ENCODE measurements at places on chromosomes 7 and 10.

DNA sequence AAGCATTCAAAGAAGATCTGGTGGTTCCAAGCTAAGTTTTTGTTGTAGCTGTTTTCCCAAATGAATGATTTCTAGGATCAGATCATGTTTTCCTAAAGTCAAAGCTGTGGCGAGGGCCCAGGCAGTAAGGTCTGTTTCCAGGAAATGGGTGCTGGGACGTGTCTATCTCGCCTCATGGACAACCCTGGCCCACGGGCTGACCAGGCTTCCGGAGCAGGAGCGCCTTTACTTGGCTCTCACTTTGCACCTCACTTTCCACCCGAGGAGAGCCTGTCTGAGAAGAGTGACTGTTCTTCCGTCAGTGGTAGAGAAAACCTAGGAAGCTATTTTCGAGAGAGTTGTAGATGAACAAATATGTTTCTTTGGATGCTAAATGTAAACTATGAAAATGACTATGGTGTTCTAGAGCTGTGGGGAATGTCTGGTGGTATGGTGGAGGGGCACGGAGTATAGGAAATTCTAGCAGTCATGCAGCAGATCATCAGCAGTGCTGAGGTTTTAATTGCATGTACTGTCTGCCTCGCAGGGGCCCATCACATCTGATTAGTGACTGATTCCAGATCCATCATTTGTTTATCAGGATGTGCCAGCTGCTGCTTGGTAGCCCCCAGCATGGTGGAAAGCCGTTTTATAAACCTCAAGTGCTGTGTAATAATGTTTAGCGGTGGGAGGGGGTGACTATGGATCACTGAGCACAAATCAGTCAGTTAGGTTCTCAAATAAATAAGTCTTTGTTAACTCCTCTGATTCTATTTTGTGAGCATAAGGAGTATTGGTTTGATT is 66.6 kb downstream of the VWC2 start:
- DNase-seq, result no peak

DNA sequence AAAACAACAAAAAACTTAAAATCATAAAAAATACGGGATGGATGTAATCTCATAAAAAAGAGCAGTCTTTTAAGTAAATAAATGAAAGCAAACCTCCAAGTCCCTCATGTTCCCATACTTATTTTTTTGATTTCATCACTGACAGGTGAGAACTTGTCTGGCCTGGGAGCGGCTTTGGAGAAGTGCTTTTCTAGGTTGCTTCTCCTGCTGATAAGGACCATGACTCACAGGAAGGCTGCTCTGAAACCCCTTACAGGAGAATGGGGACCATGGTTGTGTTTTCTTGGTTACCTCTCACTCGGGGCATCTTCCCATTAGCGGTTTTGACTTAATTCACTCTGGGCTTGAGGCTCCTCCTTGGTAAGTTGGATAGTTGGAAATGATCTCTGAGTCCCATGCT is 237.4 kb downstream of the CAMK1D start:
- no peak for DNase-seq

GRCh38 chr10:76091926-76092325 is 660.5 kb downstream of the LRMDA start:
- DNase-seq, result no peak

GRCh38 chr7:151775547-151776443 is 101.1 kb downstream of the PRKAG2 start:
- no peak for DNase-seq

DNA sequence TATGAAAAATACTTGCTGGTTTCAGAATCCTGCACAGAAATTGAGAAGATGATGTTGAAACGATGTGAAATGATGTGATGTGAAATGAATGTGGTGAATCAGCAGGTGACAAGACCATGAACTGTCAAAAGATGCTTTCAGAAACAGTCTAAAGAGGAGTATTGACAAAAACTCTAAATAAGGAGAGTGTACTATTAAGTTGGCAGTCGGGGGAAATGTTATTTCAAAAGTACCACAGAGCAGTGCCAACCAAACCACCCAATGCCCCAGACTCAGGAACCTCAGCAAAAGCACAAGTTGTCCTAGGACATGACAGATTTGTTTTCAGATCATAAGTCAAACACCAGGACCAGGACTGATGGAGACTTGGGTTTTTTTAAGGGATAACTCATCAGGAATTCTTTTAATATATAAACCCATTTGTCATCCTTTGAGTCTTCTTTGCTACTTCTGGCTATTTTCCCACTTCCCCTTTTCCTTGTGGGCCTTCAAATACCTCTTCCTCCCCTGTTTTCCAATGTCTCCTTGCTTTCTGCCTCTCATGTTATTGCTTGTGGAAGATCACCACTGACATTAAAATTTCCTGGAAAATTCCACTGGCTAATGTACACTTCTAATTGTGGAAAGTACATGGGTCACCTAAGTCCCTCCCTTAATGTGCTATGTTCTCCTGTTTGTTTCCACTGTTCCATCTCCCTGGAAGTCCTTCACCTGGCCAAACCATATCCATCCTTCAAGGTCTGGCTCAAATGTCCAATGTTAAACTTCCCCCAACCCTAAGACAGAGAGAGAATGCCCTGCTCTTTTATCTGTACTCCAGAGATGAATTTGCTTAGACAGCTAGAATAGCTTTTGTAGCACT is 10.2 kb upstream of the PPP1R3C start:
- DNase-seq, result no peak

- no peak for DNase-seq
Observed at GRCh38 chr7:123647106-123647730, 8.4 kb upstream of the LMOD2 start.

- no peak for DNase-seq
Observed at GRCh38 chr10:94983555-94983954, 45.1 kb downstream of the CYP2C9 start.

GRCh38 chr7:20407585-20408466 is 77.1 kb downstream of the ITGB8 start:
- no peak for DNase-seq

DNA sequence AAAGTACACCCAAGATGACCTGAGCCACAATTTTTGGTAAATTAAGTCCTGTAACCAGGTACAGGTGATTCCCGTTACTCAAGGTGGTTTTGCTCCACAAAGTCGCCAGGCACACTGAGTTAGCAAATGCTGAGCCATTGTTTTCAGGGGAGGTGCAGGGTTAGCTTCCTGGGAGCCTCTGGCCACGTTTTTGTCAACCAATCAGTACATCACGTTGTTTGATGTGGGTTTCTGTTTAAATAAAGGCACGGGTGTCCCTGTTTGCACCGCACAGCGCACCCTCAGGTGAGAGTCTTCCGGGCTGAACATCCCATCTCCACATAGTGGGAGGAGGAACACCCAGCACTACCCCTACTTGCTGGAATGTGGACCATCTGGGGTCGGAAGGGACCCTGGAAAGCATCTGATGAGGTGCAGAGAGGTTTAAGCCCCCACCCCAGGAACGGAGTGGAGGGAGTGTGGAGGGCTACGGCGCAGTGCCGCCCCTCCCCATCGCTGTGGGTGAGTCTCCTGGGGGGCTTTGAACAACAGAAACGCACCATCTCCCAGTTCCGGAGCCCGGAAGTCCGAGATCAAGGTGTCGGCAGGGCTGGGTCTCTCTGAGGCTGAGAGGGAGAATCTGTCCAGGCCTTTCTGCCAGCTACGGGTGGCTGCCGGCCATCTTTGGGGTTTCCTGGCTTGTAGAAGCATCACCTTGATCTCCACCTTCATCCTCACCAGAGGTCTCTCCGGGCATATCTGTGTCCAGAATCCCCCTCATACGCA is 42.5 kb downstream of the PRKAG2 start:
- no peak for DNase-seq

- no peak for DNase-seq
Observed at GRCh38 chr7:915291-916218, 38.9 kb downstream of the ADAP1 start.

- DNase-seq, result no peak
Observed at GRCh38 chr7:106954840-106955239, 89.7 kb upstream of the PRKAR2B start.

DNA sequence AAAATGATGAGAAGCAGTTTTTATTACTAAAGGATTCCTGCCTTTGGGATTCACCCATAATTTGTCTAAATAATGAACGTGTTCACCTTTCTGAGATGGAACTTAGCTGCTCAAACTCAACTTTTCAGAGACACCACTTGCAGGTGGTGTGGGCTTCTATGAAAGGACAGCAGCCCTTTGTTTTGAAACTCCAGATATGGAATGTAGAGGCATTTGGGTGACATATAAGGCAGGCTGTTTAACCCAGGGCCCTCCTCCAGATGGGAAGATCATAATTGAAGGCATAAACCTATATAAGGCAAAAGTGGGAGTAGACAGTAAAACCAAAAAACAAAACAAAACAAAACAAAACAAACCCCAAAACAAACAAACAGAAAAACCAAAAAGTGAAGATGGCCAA is 11.9 kb upstream of the HUS1 start:
- DNase-seq, result no peak

GRCh38 chr7:27107391-27108381 is 5.2 kb upstream of the HOXA2 start:
- no peak for DNase-seq

DNA sequence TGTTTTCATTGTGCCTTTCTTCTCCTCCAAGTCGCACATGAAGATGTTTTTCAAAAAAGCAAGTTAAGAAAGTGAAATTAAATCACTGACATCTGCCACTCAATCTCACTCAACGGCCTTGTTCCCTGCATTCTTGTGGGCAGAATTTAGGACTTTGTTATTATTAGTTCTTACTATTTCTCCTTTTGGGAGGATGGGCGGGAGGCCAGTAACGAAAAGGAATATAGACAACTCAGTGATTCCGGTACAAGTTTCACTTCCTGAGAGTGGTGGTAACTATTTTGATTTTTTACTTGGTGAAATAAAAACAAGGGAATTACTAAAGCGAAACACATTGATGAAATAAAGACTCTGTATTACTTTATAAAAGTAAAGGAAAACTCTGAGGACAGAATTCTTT is 231.9 kb upstream of the HABP2 start:
- DNase-seq, result no peak

- no peak for DNase-seq
Observed at GRCh38 chr10:97157578-97158095, 28.1 kb downstream of the SLIT1 start.

DNA sequence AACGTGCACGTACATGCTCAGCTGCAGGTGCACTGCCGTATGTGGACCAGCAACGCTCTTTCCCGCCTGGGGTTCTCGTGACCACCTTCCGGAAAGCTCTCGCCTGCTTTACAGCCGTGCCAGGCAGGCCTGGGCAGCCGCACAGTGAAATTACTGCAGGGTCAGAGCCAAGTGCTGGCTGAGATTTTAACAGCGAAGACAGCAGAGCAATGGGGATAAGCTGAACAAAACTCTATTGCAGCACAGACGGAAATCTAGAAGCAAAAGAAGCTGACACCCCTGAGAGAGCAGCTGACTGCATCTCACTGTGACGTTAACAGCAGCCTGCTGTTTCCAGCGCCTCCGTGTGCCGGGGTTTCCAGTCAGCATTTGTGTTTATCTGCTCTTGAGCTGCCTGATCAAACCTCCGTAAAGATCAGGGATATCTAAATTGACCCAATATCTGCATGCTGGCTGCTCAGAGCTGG is 179.0 kb downstream of the DIP2C start:
- DNase-seq, result no peak

DNA sequence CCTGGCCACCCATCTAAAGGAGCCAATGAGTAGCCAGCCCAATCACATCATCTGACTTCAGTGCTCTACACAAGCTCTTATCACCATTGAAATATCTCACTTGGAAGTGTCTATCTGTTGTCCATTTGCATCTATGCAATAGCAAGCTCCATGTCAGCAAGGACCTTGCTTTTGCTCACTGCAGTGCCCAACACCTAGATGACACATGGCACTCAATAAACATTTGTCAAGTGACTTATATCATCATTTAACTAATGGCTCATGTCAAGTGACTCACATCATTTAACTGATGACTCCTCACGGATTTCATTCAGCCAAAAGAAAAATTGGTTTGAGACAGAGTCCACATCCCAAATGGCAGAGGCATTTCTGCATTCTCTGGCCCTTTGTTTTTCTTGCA is 92.9 kb upstream of the ADAM12 start:
- no peak for DNase-seq

DNA sequence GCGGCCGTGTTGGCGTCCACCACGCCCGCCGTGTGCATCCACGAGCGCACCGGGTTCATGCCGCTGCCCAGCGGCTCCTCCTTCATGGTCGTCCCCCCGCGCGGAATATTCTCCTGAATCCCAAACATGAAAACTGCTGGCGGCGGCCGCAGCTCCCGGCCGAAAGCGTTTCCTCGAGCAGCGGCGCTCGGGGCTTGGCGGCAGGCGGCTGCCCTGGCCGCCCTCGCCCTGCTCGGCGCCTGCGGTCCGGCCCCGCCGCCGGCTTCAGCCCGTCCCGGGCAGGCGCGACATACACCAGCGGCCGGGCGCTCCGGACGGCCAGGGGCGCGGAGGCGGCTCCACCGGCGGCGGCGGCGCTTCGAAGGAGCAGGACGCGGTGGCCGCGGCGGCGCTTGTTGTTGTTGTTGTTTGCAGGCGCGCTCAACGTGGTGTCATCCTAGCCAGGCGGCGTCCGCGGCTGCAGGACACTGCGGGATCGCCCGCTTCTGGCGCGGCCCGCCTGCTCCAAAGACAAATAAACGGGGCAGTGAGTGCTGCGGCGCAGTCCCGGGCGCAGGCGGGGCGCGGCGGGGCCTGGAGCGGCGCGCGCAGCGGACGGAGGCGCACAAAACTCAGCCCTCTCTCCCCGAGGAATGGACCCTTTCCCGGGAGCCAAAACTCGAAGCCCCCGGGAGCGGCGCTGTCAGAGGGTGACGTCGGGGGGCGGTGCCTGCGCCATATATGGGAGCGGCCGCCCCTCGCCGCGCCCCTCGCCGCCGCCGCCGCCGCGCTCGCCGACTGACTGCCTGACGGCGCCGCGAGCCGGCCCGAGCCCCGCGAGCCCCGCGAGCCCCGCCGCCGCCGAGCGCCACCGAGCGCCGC is at the start of gene EBF3:
TSS of gene EBF3 (minus strand) at position 634 of the 861 bp plus-strand sequence. CDS start at position 128, 506 bp downstream.
- peak; percentile 44 for DNase-seq

DNA sequence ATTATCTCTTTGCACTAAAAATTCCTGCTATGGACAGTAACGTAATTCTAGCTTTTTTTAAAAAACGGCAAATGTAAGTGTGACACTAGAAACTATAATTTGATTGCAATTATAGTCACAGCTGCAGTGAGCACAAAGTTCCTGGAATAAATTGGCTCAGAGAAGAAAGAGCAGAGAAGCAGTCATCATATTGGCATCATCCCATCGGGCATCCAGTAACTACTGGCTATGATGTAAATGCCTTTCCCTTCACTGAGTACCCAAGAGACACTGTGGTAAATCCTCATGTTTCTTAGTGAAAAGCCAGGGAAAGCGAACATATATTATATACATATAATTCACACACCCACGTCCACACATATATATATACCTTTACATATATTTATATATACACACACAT is 43.6 kb downstream of the PIP4K2A start:
- no peak for DNase-seq

DNA sequence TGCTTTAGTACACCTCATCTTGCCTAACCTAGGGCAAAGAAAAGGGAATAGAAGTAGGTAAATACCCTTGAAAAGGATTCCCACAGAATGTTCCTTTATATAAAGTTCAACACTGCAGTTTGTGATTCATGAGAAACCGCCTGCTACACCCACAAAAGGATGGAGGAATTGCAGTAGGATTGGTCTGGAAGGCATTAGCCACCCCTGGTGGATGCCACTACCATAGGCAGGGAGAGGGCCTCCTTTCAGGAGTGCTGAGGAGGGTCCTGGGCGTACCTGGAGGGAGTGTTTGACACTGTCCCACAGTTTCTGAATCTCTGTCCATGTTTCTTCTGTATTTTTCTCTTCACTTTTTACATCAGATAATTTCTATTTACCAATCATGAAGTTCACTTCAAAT is 221.8 kb upstream of the TMEM72 start:
- no peak for DNase-seq

GRCh38 chr7:1124164-1124563 is 35.8 kb downstream of the ZFAND2A start:
- DNase-seq, result no peak

GRCh38 chr7:150787321-150788281 is 12.6 kb downstream of the TMEM176B start:
- DNase-seq, result no peak
